MM.1S (cell line): ENCODE measurements at places on chromosomes 5 and 9.

- DNase-seq = no peak
These were observed 24.8 kb downstream of the NIPAL4 start for GRCh38 chr5:157484768-157485167.

- DNase-seq = no peak
These were observed 15.1 kb downstream of the RPS14 start for GRCh38 chr5:150434464-150434863.

DNA sequence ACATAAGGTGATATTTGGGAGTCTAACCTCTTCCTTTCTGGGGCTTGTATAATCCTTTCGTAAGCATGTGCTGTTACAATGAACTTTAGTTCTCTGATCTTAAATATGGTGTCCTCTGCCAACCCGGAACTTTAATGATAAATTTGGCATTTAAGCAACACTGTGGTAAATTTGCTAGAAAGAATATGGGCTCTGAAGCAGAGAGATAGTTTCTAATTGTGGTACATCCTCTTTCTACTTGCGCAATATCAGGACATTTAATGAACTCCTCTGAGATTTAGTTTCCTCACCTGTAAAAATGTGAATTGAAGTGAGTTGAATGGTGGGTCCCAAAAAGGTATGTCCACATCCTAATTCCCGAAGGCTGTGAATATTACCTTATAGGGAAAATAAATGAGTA, 364.7 kb downstream of the CAAP1 start:
- no peak for DNase-seq

- peak; percentile 47 for DNase-seq
These were observed 22.7 kb upstream of the LECT2 start for GRCh38 chr5:135977375-135977928.

DNA sequence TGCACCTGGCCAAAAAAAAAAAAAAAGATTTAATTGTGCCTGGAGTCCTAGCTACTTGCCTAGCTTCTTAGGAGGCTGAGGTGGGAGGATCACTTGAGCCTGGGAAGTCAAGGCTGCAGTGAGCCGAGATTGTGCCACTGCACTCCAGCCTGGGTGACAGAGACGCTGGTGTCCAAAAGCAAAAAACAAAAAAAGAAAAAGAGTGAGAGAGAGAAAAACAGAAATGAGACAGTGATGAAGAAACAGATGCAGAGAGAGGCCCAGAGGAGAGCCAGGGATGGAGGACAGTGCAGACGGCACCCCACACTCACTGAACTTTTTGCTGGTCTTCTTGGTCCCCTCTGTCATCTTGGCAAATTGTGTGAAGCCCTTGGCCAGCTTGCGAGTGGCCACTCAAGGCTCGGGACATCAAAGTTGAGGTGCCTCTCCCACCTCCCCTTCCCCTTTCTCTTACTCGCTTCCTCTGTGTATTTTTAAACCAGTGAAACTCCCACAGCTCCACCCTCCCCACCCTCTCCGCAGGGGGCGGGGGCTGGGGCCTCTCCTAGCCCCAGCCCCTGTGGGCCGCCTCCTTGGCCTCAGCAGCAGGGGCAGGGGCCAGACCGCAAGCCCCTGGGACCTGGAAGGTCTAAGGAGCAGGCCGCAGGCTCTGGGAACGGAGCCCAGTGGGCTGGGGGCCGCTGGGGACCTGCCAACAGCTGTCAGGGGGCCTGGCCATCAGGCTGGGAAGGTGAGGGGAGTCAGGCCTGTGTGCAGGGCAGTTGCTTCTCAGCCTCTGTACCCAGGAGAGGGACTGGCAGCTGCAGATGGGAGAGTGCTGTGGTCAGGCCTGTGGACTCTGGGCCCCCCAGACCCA, at the start of gene SH2D3C:
Gene SH2D3C, minus strand, starts transcription at position 387 of the 856 bp plus-strand sequence. Its CDS starts 39 bp downstream, at position 348.
- DNase-seq = peak; percentile 58

GRCh38 chr9:112680731-112681402, 37.0 kb downstream of the INIP start:
- DNase-seq = no peak

DNA sequence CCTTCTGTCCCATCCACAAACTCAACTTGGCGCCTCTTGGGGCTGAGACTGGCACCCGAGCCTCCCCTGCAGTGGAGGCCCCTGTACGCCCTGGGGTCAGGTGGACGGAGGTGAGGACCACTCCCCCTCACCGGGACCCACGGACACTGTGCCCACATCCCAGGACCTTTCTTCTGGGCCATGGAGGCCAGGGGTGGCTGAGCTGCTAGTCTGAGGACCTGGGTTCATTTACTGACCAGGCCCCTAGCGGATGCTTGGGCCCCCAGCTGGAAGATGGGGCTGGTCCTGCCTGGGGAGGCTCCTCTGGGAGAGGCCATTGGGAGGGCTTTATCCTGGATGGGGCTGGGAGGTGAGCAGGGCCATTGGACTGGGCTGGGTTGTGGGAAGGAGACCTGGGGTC, 16.9 kb upstream of the SLC6A19 start:
- no peak for DNase-seq

- DNase-seq = no peak
These were observed 323.6 kb downstream of the NFIB start for GRCh38 chr9:13990331-13990730.

- peak; percentile 65 for DNase-seq
These were observed 231.3 kb downstream of the NPR3 start for GRCh38 chr5:32942225-32942989.

DNA sequence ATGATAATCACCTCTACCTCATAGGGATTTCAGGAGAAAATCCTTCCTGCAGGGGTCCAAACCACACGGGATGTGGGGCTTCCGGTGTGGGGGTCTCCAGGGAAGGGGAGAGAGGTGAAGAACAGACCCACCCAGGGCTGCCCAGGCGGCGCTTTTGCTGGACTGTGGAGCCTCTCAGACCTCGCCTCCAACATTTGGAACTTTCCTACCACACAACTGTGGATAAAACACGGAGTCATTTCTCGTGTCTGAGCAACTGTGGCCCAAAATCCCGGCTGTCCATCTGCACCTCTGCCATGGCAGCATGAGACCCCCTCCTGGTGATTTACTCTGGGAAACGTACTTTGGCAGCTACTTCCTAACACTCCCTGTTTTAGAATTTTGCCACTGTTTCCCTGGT, 307.8 kb upstream of the IRX4 start:
- no peak for DNase-seq
